ENCODE measurements at places on chromosomes 4 and X. TPM values are rescaled to one million over a fixed set of nuclear protein-coding genes. Genes with fewer than 3 reads are reported as not detected.

SORCS2 gene
- total RNA-seq = 0.66 TPM

DNA sequence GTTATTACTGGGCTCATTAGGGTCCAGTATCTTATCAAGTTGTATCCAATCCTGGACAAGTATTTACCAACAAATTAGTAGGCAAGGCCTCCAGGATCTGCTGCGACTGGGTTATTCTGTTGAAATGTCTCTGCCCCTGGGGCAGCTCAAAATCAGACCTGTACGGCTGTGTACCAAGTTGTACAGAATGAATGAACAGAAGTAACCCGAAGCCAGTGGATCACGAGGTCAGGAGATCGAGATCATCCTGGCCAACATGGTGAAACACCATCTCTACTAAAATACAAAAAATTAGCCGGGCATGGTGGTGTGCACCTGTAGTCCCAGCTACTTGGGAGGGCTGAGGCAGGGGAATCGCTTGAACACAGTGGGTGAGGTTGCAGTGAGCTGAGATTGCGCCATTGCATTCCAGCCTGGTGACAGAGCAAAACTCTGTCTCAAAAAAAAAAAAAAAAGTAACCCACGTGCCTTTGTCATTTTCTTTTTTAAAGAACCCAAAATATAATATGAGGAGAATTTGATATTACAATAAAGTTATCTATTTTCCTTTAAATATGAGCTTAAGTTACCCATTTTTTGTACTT, 127.3 kb downstream of the CBR4 start:
- no peak for DNase-seq

SERPINA7 gene
- not detected for total RNA-seq

ZNF330 gene
- total RNA-seq = 38.3 TPM

DNA sequence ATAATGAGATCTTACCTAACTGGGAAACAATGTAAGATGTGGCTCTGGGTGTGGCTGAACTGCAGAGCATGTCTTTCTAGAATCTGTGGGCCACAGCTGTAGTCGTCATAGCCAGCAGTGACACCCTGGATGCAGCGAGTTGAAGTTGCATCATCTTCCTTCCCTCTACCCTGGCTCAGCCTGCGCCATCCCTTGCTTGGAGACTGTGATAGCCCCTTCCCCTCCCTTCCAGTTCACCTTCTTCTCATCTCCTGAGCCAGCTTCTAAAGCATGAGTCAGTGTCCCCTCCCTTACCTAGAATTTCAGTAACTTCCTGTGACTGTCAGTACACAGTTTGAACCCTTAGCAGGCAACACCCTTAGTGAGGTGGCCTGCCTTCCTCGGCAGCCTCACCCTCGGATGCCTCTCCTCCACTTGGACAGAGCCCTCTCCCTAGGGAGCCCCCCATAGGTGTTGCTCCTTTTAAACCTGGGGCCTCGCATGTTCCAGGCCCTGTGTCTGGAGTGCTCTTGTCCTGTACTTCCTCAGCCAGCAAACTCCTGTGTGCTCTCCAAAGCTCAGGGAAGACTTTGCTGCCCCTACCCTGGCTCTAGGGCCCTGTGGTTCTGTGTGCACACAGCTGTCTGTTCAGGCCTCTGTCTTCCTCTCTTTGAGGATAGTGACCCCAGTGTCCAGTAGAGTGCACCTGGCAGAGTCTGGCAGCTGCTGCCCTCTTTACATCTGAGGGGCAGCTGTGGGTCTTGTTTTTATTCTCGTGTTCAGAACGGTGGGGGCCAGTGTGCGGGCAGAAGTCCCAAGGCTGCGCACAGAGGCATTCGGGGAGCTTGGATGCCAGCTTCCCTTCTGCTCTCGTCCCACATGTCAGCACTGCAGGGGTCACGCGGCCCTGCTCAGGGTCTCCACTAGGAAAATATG, 43.7 kb upstream of the TADA2B start:
- no peak for DNase-seq

GRCh38 chrX:7545564-7545963, 297.4 kb upstream of the VCX start:
- DNase-seq = no peak

- DNase-seq = no peak
These were observed 944.4 kb upstream of the GRID2 start for GRCh38 chr4:91359041-91360031.

CXorf65 gene
- not detected for total RNA-seq

GRCh38 chr4:176123710-176124407, 58.2 kb downstream of the WDR17 start:
- DNase-seq = no peak

DNA sequence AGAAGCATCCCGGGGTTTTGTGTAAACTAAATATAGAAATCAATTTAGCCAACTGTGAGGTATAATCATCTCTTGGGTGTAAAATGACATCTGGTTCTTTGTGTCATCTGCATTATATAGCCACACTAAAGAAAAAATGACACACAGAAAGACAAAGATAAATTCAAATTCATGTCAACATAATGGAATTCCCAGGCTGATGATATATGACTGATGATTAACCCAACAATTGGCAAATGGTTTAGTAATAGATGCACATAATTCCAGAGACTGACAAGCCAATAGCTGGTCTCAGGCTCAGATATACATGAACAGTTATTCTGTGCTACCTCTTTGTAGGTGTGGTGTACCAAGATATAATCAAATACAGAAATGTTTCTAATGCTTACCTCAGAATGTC, 375.4 kb upstream of the PITX2 start:
- no peak for DNase-seq

KLB gene
- 4.6 TPM for total RNA-seq

DNA sequence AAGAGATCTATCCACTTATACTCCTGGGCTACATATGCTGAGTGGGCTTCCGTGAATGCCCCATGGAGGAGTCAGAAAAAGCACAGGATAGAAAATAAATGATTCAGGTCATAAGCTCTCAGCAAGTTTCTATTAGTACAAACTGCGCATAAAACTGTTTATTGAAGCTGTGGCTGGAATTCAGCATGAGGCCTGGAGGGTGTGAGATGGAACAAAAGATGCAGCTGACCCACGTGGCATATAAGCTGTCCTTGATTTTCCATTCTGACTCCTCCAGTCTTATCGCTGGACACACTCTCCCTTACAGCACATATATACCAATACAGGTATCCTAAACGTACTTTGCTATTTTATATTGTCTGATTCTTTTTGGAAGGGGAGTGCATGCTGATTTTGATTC, 17.9 kb downstream of the GRXCR1 start:
- no peak for DNase-seq

Data from breast epithelium (tissue), 4 donors.